HAP-1 (cell line): ENCODE measurements at places on chromosomes 1 and 21.

DNA sequence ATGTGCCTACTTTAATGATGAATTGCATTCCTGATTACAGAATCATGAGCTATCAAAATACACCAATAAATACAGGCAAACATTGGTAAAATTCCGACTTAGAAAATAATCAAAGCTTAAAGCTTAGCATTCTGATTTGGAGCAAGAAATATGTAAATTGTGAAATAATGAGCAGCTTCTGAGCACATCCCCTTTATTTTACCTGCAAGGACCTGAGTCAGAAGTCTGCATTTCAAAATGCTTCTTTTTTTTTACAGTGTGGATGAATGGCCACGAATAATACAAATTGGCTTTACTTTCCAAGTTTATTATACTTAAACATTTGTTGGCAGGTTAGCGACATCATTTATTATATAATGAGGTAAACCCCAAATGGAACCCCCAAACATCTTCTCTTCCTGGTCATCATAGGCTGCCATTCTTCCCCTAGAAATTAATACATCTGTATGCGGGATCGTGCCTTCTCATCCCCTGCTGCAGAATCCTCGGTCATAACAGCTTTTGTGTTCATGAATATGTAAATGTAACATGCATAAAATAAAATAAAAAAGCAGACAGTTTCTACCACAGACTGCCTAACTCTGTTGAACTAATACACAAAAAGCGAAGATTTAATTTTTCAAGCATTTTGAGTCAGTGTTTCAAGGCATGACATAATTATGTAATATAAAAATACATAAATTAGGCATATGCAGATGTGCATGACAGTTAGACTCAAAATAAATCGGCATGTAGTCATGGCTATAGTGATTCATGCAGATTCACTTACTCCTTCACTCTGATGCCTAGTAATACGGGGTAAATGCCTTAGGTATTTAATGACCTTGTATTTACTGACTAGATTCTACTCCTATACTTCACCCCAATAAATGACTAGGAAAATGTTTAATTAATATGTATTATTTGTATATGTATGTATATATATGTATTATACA lies 339.7 kb downstream of the USP25 start:
- DNase-seq: no peak

DNA sequence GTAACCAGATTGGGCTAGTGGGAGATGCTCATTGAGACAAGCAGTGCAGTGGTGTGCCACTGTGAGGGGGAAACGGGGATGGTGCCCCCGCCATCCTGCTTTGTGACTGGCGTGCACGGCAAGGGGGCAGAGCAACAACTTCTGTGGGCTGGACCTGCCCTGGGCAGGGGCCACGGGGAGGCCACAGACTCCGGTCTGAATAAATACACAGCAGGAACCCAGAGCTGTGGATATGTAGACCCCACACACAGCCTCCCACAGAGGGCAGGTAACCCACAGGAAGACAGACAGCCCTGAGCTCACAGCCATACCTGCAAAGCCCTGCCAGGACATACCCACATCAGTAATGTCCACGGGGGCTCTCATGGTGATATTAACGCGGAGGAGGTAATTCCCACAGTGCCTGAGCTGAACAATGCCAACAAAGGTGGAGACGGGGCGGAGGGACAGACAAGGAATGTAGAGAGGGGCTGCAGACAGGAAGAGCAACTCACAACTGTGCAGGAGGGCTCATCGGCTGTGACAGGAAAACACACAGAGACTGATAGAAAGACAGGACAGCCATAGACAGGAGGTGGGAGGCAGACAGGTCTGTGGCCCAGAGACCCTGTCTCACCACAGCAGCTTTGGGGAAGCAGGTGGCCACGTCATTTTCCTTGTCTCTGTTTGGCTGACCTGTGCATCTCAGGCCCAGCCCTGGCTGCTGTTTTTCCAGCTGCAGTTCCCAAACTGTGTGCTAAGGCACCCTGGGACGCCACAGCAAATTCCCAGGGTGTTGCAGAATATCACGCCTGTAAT lies 4.9 kb upstream of the WNT3A start:
- DNase-seq: no peak

GRCh38 chr21:43210454-43211071 lies 41.8 kb downstream of the CRYAA start:
- no peak for DNase-seq

DNA sequence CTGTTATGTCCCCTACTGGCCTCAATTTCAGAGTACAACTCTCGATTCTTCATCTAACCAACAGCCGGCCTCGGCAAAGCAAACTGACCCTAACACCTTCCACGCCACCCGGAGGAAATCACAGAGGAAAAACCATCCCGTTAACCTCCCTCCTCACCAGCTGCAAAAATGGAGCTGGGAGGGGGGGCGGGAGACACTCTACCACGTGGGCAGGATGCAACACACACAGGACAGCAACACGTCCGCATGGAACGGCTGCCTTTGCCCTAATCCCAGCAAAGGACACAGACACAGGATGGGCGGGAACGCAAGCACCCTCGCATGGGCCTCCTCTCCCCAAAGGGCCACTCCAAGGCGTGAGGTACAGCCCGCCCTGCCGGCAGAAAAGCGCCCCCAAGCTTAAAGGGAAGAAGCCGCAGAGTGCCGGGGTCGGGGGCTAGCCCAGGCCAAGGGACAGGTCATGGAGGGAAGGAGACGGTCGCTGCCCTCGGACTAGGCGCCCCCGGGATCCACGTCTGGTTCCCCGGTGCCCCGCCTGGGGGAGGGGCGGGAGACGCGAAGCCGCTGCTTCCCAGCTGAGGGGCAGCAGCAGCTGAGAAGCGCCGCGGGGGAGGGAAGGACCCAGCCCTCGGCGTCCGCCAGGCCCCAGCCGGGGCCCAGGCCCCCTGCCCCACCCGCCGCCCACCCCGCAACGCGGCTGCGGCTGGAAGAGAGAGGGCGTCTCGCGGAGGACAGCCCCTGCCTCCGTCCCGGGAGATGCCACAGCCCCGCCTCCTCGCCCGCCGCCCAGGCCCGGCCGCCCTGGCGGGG lies 590 bp downstream of the FOXJ3 start:
- DNase-seq: peak; percentile 77

GRCh38 chr1:47188791-47189785 lies 748 bp downstream of the PDZK1IP1 start:
- DNase-seq: peak; percentile 4

DNA sequence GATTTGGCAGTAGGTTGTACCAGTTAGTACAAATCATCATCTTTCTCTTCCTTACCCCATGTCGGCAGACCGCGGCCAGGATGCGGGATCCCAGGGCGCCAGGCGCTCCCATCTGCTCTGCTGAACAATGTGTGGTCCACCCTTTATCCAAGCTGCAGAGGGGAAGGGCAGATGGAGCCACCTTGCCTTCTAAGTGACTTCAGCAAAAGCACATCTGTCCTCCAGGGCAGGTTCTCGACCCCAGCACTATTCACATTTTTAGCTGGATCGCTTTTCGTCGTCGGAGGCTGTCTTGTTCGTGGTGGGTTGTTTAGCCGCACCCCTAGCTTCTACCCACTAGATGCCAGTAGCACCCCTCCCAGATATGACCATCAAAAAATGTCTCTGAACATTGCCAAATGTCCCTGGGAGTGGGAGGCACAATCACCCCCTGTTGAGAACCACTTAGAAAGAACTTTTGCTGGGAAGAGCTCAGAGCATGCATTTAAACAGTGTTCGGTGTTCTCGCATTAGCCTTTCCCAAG lies 58.1 kb upstream of the SIM2 start:
- DNase-seq: no peak

- no peak for DNase-seq
Measured at GRCh38 chr21:39523399-39523798, 71.6 kb downstream of the SH3BGR start.

GRCh38 chr1:104991702-104992101 lies 1242.0 kb downstream of the AMY1C start:
- no peak for DNase-seq

DNA sequence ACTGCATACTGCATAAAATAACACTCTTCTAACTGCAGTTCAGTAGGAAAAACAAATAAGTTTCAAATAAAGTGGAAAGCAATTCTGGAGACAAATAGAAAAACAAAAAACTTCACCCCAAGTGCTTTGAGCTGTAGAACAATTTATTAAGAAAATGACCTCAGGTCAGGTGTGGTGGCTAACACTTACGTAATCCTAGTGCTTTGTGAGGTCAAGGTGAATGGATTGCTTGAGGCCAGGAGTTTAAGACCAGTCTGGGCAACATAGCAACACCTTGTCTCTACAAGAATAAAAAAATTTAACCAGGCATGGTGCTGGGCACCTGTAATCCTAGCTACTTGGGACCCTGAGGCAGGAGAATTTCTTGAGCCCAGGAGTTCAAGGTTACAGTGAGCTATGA lies 5.0 kb upstream of the PPT1 start:
- no peak for DNase-seq

GRCh38 chr21:38758501-38759214 lies 47.1 kb upstream of the ETS2 start:
- DNase-seq: no peak

GRCh38 chr1:155083052-155083541 lies 4.5 kb downstream of the EFNA3 start:
- DNase-seq: no peak

GRCh38 chr1:91781371-91781825 lies 104.6 kb downstream of the TGFBR3 start:
- DNase-seq: no peak

- no peak for DNase-seq
Measured at GRCh38 chr1:87359586-87359985, 30.9 kb downstream of the LMO4 start.

- DNase-seq: no peak
Measured at GRCh38 chr21:21387916-21388315, 389.7 kb downstream of the NCAM2 start.

DNA sequence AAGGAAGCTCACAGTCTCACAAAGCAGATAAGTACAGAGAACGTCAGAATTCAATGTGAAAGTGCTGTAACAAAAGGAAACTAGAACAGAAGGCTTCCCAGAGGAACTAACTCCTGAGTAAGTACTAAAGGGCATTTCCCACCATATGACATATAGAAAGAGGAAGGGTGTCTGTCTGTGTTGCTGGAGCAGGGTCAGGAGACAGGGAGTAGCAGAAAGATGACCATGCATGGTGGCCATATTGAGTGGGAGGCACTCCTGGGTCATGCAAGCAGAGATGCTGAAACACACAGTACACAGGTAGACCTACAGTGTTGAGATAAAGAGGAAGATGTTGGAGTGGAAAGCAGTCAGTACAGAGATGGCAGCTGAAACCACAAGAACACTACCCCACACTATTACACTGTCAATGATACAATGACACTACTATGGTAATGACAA lies 47.3 kb downstream of the SLC25A24 start:
- DNase-seq: no peak

DNA sequence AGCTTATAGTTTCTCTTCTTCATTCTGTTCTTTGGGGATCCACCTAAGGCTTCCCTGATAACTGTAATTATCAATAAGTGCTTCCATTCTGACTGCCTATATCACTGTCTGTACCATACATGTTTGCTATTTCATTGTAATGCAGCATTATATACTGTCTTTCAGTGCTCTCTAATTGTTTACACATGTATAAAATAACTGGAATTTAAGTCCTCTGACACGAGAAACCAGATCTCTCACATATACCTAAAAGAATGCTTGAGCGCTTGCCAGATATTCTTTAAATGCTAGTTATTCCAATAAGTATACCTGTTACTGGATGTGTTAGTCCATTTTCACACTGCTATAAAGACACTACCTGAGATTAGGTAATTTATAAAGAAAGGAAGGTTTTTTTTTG lies 34.7 kb downstream of the CELF3 start:
- DNase-seq: no peak

- no peak for DNase-seq
Measured at GRCh38 chr1:152473887-152474537, 36.6 kb upstream of the LCE5A start.

GRCh38 chr1:184705271-184705670 lies 49.4 kb downstream of the EDEM3 start:
- no peak for DNase-seq

- DNase-seq: peak; percentile 70
Measured at GRCh38 chr21:33196941-33197374, 32.8 kb upstream of the IFNAR2 start.

GRCh38 chr1:36966242-36966641 lies 68.1 kb downstream of the GRIK3 start:
- no peak for DNase-seq

DNA sequence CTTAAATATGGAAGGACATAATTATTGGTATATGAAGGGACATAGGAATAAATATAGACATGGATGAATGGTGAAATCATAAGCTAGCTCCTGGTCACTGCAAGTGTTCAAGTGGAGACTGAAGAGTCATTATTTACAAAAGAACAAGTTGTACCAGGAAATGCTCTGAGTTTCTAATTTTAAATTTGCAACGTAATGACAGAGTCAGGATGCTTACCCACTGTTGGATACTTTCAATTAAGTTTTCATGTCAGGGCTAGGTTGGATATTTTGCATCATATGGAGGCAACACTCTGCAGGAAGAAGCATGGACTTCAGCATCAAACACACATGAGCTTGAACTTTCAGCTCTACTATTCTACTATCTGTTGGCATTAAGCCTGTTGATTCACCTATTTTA lies 499.6 kb upstream of the C1orf87 start:
- DNase-seq: no peak

DNA sequence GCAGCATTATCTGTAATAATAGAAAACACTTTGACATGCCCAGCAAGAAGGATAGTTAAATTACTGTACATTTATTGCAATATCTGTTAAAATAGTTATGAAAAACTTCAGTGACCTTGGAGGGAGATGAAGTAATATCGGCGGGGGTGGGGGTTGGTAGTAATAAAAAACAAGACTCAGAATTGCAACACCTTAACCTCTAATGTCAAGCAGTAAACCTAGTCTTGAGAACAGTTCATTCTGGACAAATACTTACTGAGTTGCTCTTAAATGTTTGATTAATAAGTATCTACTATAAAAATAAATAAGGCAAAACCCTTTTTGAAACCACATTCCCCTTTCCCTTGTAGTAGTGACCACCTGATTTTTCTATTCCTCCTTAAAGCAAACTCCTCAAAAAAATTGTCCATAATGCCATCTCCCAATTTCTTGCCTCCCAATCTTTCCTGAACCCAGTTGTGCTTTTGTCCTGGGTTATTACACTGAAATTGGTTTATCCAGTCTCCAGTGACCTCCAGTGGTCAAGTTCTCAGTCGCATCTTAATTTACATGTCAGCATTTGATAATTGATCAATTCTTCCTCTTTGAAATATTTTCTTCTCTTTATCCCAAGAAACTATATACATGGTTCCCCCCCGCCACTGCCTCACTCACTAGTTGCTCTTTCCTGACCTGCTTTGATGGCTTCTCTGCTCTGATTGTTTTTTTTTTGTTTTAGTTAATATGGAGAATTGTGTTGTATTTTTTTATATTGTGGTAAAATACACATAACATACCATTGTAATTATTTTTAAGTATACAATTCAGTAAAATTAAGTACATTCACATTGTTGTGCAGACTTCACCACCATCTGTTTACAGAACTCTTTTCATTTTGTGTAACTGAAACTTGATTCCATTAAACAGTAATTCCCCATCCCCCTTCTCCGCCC lies 36.8 kb downstream of the RAP1A start:
- peak; percentile 48 for DNase-seq
